Neural crest cell (in vitro differentiated cells): ENCODE measurements at places on chromosomes 3 and 15. TPM values are rescaled to one million over a fixed set of nuclear protein-coding genes. Genes with fewer than 3 reads are reported as not detected.

DNA sequence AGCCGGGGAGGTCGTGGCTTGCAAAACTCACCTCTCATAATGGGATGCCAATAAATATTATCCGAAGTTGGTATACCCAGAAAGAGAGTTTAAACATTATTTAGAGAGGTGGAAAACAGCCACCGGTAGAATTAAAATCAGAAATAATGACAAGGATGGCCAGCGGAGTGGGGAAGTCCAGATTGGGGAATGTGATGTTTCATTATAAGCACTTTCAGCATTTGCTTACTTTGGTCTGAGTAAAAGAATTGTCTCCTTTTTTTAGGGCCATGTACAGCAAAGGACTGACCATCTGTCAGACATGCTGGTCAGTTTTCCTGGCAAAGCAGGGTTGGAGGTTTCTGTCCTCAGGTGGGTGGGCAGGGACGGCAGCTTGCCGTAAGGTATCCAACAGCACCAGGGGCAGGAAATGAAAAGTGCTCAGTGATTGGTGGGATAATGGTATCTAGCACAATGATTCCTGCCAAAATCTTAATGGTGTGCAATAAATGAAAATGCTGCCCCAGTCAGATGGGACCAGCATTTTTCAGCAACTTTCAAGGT is 24.3 kb downstream of the APBA2 start:
- no peak for DNase-seq

GRCh38 chr3:64081235-64081630 is 57.9 kb upstream of the PSMD6 start:
- no peak for DNase-seq

DNA sequence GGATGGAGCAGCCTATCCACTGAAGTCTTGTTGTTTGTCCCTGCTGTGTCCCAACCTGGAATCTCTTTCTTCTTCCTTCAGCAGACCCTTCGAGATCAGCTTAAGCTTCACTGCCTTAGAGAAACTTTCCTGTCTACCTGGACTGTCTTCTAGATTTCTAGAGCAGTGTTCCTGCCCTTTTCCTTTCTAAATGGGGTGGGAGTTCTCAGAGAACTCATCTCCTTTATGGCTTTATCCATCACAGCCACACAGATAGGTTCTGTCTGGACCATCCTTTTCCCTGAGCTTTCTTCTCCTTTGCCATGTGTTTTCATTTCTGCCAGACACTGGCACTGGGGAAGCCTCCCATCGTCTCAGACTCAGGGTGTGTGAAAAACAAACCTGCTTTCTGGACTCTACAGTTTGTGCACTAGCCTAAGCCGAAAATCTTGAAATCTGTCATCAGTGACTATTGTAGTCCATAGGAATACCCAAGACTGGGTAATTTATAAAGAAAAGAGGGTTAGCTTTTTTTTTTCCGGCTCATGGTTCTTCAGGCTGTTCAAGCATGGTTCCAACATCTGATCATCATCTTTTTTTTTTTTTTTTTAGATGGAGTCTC is 177.5 kb downstream of the PGPEP1L start:
- DNase-seq, result no peak

DNA sequence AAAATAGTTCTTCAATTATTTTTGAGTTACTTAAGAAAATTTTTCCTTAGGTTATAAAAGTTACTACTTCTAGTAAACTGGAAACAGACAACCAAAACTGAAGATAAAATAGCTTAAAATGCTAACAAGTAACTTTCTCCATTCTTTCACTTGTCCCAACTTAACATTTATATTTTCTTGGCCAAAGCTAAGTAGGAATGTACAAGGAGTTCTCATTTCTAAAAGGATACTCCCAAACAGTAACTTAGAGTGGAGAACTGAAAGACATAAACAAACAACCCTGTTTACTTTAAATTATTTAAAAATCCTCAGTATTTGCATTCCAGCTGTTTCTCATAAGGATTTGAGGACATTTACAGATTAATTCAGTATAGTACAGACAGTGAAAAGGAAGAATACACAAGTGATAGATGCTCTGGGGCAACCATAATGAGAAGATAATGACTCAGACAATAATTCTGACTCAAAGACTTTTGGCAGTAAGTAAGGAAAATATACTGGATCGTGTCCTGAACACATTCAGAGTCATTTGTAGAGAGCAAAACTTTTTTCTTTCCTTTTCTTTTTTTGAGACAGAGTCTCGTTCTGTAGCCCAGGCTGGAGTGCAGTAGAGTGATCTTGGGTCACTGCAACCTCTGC is 29.2 kb upstream of the ANXA2 start:
- no peak for DNase-seq

GRCh38 chr3:28651159-28651558 is 302.5 kb upstream of the AZI2 start:
- no peak for DNase-seq

DNA sequence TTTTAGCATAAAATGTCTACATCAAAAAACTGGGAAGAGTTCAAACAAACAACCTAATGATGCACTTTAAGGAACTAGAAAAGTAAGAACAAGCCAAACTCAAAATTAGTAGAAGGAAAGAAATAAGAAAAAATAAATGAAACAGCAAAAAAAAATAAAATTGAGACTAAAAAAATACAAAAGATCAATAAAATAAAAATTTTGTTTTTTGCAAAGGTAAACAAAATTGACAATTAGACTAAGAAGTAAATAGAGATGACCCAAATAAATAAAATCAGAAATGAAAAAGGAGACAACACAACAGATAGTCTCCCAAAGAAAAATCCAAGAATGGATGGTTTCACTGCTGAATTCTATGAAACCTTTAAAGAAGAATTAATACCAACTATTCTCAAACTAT is 89.6 kb upstream of the MME start:
- DNase-seq, result no peak

The COL7A1 gene
- total RNA-seq, result 28.4 and 28.7 TPM in 2 replicates
